ENCODE measurements at places on chromosomes 11 and 22. TPM values are rescaled to one million over a fixed set of nuclear protein-coding genes. Genes with fewer than 3 reads are reported as not detected.
A peak's percentile ranks its signal among the peaks of the same experiment; 100 is the strongest.

DNA sequence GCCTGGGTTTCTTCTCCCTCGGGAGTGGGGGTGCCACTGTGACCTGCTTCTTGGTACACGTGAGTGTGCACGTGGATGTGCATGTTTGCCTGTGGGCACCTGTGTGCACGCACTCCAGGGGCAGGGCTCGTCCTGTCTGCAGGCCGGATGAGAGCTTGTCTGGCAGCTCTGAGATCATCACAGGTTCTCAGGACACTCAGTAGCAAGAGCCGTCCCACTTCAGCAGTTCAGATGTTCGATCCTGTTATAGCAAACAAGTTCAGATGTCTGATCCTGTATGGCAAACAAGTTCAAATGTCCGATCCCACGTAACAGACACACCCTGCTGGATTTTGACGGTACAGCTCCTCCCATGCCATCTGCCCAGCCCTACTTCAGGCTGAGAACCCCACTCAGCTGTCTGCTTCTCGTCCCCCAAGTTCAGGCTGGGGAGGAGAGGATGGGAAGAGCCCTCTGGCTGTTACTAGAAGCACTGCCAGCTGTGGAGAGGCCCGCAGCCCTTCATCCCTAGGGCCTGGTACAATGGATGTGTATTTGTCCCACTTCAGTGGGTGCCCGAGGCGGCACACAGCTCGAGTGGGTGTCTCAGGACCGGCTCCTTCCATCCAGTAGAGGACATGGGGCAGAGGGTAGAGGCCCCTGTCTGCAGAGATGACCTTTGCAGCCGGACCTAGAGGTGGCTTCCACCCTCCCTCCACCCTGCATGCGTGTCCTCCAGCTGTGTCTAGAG, 1126.9 kb downstream of the BRD1 start:
- no peak for ATAC-seq

The ELFN2 gene
- 7.1 TPM for total RNA-seq

The MPZL3 gene
- total RNA-seq: 0.06 TPM

- ATAC-seq: no peak
These were observed 17.0 kb upstream of the PANX1 start for GRCh38 chr11:94111660-94112059.

The TMPRSS13 gene
- total RNA-seq: 0.29 TPM

DNA sequence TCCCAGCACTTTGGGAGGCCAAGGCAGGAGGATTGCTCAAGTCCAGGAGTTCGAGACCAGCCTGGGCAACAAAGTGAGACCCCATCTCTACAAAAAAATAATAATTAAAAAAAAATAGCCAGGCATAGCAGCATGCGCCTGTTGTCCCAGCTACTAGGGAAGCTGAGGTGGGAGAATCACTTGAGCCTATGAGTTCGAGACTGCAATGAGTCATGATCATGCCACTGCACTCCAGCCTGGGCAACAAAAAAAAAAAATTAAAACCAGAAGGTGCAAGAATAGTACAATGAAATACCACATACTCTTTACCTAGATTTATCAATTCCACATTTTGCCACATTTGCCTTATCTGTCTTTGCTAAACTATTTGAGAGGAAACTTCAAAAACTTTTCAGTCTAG, 8.2 kb downstream of the DPF2 start:
- ATAC-seq: no peak

- ATAC-seq: no peak
These were observed 3.3 kb upstream of the CARD10 start for GRCh38 chr22:37522482-37522881.

DNA sequence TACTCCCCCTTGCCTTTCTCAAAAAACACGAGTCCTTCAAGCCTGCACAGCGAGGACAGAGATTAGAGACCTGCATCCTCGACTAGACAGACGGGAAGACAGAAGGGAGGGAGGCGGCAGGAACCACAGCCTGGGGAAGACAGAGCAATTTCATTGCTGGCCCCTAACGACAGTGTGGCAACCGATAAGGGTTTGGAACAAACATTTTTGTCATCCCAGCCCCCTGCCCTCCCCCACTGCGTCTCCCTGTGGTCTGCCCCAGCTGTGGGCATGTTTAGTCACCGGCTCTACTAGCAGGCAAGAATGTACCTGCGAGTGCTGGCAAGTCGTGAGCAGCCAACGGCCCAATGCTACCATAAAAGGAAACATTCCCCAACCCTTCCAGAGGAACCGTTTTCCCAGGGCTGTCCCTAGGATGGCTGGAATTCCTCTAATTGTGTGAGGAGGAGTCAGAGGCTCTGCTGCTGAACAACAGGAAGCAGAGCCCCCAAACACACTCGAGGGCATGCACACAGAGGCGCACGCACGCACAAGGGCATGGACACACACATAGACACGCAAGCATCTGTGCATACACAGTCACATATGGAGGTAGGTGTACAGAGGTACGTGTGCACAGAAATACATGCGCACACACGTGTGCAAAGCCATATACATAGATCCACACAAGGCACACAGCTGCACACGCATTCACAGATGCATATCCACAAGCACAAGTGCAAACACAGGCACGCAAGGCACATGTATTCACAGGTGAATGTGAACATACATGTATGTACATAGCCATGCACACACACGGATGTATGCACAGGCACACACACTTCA, 58.3 kb downstream of the MYH9 start:
- ATAC-seq: peak; percentile 40

The MMP1 gene
- 0.61 TPM for total RNA-seq

GRCh38 chr22:25582946-25583345, 18.5 kb downstream of the GRK3 start:
- ATAC-seq: no peak

DNA sequence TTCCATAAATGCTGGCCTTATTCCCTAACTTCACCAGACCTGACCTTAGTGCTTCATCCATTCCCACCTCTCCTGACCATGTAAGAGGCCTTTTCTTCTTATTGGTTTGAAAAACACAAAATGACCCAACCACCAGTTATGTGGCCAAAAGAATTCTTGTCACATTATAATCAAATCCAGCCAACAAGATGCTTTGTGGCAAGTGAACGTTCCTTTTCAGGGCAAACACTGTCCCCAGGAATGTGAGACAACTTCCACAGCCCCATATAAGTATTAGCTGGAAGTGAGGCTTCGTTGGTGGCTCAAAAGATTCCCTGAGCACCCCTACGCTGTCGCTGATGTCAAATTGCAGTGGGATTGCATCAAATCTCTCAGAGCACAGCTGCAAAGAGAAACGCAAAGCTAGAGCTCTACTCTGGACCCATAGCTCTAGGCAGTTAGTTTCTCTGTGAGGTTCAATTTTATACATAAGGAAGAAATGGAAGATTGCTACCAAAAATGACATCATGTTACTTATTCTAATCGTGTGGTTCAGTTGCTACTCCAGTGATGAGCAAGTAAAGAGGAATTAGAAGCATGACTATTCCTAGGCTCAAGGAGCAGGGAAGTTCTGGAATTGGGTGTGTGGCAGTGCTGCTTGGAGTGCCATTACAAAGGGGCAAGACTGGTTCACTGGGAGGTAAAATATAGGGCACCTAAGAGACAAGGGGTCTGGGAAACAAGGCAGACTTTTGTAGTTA, 26.1 kb downstream of the GLYATL1 start:
- no peak for ATAC-seq

DNA sequence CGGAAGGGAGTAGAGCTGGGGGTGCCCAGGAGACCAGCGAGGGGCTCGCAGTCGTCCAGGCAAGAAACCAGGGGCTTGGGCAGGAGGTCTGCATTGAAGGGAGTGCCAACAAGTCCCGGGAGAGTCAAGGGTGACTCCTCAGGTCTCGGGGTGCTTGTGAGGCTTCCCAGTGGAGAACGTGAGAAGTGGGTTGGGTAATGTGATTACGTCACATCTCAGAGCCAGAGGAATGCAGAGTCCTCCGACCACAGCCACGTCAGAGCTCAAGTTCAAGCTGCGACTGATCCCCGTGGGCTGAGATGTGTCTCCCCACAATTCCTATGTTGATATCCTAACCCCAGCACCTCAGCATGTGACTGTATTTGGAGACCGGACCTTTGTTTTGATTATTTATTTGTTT, 89.7 kb upstream of the SHANK2 start:
- no peak for ATAC-seq

- ATAC-seq: peak; percentile 28
These were observed 40.2 kb downstream of the LMO1 start for GRCh38 chr11:8223513-8223900.

The ACTN3 gene
- total RNA-seq: not detected

DNA sequence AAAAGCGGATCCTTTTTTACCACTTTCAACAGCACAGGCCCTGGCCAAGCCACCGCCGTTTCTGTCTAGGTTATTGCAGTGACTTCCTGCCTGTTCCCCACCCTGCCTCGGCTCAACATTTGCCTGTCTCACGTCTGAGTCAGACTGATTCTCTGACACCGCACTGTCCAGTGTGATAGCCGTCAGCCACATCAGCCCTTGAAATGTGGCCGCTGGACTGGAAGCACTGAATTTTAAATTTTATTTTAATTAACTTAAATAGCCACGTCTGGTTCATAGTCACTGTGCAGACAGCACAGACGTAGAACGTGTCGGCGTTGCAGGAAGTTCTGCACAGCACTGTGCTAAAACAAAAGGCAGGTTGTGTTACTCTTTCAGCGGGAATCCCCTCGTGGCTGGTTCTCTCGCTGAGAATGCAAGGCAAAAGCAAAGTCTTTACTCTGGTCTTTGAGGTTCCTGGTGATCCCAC, 56.3 kb upstream of the ADSL start:
- no peak for ATAC-seq

GRCh38 chr22:32448980-32449379, 15.3 kb downstream of the BPIFC start:
- no peak for ATAC-seq

The ZFPL1 gene
- total RNA-seq: 75.2 TPM

GRCh38 chr22:24107661-24108060, 73.6 kb upstream of the SUSD2 start:
- no peak for ATAC-seq

DNA sequence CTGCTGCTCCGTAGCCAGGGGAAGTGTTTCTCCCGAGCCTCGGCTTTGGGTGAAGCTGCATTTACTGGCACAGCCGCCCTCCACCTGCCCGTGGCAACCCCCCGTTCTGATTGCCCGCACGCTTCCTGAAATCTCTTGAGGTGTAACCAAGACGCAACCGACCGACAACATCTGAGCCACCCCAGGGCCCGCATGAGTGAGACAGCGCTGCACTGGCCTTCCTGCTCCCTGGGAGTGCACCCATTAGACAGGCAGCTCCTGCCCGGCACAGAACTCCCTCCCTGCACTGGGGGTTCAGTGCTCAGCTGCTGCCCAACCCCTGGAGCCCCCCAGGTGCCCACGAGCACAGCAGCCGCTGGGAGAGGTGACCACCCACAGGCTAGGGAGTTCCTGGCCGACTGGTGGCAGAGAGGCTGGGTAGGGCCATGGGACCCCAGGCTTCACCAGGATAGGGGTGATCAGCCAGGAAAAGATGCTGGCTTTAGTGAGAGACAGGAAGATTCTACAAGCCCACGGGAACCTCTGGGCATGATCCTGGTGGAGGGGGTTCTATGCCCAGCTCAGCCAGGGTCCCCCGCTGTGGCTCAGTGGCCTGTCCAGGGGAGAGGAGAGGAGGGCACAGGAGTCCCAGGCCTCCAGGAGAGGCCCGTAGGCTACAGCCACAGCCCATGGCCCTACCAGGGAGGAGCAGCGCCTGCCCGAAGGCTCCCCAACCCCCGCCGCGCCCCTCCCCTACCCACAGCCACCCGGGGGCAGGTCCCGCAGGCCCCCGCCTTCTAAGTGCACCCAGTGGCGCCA, 14.6 kb downstream of the PLXNB2 start:
- peak; percentile 27 for ATAC-seq

Measured in motor neuron (in vitro differentiated cells).